ENCODE measurements at places on chromosomes 6 and 20.

DNA sequence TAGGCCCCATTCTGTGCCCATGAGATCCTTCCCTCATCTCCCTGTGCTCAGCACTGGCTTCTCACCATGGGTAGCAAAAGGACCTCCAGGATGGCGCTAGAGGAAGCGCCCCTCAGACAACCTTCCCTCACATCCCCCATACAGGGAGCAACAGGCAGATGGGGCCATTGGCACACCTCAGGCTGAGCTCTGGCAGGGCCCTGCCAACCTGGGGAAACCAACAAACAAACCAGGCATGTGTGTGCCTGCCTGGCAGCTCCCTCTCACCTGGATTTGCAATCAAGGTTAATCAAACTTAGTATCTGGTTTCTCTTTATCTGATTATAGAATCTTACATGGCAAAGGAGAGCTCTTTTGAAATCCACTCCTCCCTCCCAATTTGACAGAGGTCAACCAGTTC, 134.9 kb downstream of the SLC23A2 start:
- no peak overlapping the region for H3K4me3 ChIP-seq
- H3K36me3 ChIP-seq = peaks cover 61% of the 10 kb centered on the region
- no peak overlapping the region for H3K27ac ChIP-seq
- no peak for DNase-seq
- no peaks in the 10 kb centered on the region for H3K27me3 ChIP-seq

- peak overlapping the region; percentile 95 for H3K27ac ChIP-seq
- H3K36me3 ChIP-seq = no peaks in the 10 kb centered on the region
- peak; percentile 48 for DNase-seq
- peaks cover 24% of the 10 kb centered on the region for H3K4me1 ChIP-seq
Observed at GRCh38 chr6:148760568-148761526, 14.0 kb downstream of the UST start.

- no peak overlapping the region for H3K4me3 ChIP-seq
- H3K27ac ChIP-seq = no peak overlapping the region
- no peak for DNase-seq
- H3K27me3 ChIP-seq = no peaks in the 10 kb centered on the region
- peaks cover 3% of the 10 kb centered on the region for H3K36me3 ChIP-seq
- H3K4me1 ChIP-seq = no peaks in the 10 kb centered on the region
Observed at GRCh38 chr6:79048611-79049010, 29.4 kb downstream of the PHIP start.

DNA sequence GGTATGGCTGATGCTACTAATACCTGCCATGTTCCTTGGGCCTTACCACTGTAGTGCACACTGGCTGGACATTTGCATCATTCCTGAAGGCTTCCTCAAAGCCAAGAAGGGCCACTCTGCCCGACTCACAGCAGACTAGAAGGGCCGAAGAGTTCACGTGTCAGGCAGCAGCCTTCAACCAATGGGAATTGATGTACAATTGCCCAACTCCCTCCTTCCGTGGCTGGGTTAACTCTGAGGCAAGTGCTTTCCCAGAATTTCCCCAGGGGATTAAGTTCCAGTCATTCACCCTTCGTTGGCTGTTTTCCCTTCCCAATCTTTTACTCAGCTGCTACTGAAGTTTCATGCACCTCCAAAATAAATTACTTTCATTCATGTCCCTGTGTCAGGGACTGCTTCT, 29.8 kb downstream of the PSMB9 start:
- no peaks in the 10 kb centered on the region for H3K4me1 ChIP-seq
- DNase-seq = no peak
- H3K27me3 ChIP-seq = peaks cover 4% of the 10 kb centered on the region
- no peak overlapping the region for H3K27ac ChIP-seq
- no peak overlapping the region for H3K4me3 ChIP-seq

DNA sequence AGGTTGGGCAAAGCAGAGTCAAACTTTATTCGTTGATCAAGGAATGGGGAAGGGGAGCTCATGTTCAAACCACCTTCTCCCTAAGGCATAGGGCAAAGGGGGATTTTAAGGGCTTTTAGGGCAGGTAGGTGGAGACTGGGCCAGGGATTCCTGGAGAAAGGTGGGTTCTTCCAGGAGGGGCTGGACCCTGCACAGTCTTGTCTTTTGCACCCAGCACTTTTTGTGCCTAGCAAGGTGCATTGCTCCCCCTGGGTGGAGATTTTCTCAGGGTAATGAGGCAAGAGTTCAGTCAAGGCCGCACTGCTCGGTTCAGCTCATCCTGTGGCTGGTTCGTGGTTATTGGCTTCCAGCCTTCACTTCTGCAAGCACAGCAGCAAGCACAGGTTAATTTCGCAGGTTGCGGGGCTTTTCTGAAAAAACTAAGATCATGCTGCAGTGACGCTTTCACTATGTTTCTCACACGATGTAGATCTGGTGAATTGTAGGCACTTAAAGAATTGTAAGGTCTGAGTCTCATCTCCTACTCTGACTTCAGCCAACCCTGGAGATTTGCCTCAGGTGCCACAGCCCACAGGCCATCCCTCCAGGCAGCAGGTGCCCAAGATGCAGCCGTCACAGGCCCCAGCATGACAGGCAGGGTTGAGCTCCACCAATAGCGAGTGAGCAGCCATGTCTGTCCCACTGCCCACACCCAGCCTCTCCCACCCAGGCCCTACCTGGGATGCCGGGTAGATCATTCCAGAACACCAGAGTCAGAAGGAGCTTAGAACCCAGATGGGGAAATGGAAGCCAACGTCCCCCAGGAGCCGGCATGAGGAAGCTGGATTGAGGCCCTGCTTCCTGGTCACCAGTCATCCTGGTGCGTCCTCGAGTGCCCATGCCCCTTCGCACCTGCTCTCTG, 37.1 kb downstream of the SUN5 start:
- H3K36me3 ChIP-seq = no peaks in the 10 kb centered on the region
- peak overlapping the region; percentile 98 for H3K27ac ChIP-seq
- peaks cover 94% of the 10 kb centered on the region for H3K4me1 ChIP-seq
- H3K4me3 ChIP-seq = peak overlapping the region; percentile 13
- no peaks in the 10 kb centered on the region for H3K27me3 ChIP-seq
